ENCODE measurements at places on chromosomes 12 and 14. TPM values are rescaled to one million over a fixed set of nuclear protein-coding genes. Genes with fewer than 3 reads are reported as not detected.

Gene PSMA3
- 136 TPM for total RNA-seq

DNA sequence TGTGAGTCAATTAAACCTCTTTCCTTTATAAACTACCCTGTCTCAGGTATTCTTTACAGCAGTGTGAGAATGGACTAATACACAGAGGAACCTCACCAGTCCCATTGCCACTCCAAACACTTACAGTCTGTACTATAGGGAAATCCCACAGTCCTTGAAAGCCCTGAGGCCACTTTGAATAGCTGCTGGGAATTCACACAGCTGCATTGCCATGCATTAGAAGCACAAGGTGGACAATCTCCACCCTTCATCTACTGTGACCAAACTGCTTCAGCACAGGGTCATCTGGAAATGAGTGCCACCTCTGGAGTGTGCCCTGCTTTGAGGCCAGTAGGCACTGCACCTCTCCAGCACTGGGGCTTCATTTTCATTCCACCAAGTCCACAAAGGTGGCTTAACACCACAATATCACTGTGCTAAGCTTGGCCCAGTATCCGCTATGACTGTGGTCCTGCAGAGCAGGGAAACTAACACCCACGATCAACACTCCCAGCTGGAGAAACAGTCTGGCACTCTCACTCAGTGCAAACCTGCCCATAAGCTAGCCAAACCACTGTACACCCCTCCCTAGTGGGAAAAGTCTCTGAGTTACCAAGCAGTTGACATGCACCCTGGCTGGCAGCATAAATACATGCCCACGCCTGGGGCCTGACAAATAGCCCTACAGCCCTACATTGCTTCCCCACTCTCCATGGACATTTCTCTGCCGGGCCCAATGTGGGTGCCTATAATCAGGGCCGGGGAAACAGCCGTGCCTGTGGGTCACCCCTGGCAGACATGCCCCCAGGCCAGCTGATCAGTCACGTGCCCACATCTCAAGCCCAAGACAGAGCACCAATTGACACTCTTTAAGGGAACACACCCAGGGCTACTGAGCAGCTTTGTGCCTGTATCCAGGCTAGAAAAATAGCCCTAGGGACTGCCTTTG is 294.3 kb upstream of the MGAT4C start:
- DNase-seq: no peak

- DNase-seq: no peak
Measured at GRCh38 chr12:31519511-31519910, 71.4 kb downstream of the DENND5B start.

- no peak for DNase-seq
Measured at GRCh38 chr12:1776170-1776921, 44.0 kb upstream of the LRTM2 start.

Measured in chondrocyte (in vitro differentiated cells).